ENCODE measurements at places on chromosomes 11 and 22.

DNA sequence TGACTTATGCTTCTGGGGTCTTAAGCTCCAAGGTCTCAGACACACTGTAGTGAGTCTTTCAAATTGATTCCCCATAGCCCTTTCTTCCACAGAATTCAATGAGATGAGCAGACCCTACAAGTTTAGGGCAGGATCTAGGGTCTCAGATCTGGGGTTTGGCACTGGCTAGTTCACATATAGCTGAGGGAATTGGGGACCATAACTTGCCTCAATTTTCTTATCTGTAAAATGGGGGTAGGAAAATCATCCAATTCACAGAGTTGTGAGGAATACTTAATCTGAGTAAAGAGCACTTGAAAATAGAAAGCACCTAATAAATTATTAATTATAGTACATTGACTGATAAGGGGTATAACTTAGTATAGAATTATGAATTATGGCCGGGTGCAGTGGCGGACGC lies 5.9 kb upstream of the CCDC117 start:
- no peak for DNase-seq

DNA sequence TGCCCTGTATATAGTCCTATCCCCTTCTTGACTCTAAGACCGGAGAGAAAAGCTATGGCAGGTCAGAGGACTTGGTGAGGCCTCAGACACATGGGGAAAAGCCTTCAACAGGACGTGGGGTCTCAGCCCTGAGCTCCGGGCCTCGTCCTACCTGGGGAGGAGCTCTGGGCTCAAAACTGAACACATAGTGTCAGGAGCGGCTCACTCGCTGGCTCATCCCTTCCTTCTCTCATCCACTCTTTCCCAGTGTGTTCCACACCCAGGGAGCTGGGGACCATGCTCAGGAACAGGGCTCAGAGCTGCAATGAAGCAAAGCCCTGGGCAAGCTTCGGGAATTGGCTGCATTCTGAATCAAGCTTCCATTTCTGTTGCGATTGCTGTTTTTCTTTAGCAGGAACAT lies 14.5 kb downstream of the ADAMTS15 start:
- no peak for DNase-seq

DNA sequence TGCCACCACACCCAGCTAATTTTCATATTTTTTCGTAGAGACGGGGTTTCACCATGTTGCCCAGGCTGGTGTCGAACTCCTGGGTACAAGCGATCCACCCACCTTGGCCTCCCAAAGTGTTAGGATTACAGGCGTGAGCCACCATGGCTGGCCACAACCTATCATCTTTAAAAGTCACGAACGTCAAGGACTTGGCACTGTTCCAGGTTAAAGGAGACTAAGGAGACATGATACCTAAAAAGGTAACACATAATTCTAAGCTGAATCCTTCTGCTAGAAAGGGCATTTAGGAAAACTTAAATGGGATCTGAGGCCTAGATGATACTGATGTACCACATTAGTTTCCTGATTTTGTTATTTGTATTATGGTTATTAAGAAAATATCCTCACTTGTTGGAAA lies 43.3 kb upstream of the SYT9 start:
- DNase-seq, result no peak

DNA sequence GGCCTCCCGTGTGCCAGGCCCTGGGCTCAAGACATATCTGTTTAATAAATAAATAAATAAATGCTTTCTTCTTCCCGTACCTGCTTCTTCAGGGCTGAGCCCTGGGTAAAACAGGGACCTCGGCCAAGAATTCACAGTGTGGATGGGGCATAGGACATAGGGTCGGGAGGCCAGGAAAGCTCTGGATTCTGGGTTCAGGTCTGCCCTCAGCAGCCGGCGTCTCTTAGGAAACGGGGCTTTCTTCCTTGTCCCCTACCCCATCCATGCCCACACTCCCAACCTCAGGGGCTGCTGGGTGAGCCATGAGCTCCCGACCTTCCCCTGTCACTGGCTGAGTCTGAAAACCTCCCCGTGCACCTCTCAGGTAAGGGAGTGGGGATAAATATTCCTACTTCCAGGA lies 55.7 kb upstream of the ALX4 start:
- DNase-seq, result no peak

- no peak for DNase-seq
Measured at GRCh38 chr11:65506772-65507505, 8.1 kb downstream of the MALAT1 start.

DNA sequence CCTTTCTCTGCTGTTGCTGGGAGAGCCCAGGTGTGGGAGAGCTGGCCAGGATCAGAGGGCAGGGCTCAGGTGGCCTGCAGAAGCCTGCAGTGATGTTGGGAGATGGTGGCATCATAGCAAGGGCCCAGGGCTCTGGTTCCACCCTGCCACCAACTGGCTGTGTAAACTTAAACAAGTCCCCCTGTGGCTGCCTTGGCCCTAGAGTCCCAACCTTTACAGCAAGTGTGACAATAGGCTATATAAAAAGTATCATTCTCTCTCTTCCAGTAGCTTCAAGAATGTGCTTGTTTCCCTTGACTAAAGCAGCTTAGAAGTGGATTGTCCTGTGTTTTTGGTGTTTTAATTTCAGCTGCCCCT lies 201.8 kb upstream of the E2F8 start:
- no peak for DNase-seq

GRCh38 chr11:77249427-77249826 lies 52.1 kb downstream of the GDPD4 start:
- DNase-seq, result no peak

DNA sequence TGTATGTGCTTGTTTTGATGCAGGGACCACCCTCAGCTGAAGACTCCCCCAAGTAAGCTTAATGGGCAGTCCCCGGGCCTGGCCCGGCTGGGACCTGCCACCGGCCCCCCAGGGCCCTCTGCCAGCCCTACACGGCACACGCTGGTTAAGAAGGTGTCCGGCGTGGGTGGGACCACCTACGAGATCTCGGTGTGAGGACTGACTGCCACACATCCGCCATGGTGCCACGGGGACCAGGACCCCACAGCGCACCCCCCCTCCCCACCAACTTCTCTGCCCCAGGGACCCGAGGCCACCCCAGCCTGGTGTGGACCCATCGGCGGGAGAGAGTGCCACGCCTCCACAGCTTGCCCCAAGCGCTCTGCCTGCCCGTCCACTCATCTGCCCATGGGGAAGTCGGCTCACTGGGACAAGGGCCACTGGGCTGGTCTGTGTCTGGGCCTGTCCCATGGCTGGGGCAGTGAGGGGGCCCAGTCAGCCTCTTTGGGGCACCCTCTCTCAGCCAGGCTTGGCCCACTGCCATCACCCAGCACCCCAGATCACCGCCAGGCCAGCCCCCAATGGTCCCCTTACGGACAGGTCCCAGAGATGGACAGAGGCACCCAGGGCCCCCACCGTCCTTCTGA lies 5.5 kb downstream of the CCDC188 start:
- DNase-seq, result no peak

DNA sequence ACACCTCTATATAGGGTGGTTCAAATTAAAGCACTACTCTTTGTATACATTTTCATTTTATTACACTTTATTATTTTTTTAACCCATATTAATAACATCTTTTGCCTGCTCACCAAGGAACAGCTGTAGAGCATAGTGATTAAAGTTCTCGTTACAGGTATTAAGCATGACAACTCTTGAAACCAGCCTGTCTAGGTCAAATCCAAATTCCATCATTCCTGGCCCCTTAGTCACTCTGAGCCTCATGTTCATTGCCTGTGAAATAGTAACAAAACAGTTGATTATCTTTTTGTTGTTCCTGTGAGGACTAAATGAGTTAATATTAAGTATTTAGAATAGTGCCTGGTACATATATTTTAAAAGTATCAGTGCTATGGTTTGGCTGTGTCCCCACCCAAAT lies 334.5 kb downstream of the RAB38 start:
- no peak for DNase-seq

DNA sequence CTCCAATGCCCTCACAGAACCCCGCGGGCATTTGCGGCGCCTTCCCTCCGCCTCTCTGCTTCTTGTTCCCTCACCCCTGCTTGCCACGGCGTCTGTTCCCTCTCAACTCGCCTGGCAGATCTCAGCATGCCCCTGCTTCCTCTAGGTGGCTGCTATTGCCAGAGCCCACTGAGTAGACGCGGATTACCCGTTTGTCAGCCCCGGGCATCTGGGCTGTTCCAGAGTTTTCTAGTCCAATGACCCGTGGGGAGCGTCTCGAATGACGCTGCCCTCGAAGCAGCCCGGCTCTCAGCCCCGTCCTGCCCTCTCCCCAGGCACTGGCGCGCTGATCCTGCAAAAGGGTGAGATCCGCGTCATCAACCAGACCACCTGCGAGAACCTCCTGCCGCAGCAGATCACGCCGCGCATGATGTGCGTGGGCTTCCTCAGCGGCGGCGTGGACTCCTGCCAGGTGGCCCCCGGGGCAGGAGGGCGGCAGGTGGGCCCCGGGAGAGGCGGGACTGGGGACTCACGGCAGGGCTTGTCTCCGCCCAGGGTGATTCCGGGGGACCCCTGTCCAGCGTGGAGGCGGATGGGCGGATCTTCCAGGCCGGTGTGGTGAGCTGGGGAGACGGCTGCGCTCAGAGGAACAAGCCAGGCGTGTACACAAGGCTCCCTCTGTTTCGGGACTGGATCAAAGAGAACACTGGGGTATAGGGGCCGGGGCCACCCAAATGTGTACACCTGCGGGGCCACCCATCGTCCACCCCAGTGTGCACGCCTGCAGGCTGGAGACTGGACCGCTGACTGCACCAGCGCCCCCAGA lies 49.7 kb downstream of the ST14 start:
- DNase-seq, result peak; percentile 21

- no peak for DNase-seq
Measured at GRCh38 chr11:87954476-87954875, 220.8 kb downstream of the RAB38 start.

GRCh38 chr11:77440678-77441077 lies 33.2 kb downstream of the PAK1 start:
- no peak for DNase-seq

GRCh38 chr22:30238136-30238535 lies 8.4 kb downstream of the LIF start:
- no peak for DNase-seq

DNA sequence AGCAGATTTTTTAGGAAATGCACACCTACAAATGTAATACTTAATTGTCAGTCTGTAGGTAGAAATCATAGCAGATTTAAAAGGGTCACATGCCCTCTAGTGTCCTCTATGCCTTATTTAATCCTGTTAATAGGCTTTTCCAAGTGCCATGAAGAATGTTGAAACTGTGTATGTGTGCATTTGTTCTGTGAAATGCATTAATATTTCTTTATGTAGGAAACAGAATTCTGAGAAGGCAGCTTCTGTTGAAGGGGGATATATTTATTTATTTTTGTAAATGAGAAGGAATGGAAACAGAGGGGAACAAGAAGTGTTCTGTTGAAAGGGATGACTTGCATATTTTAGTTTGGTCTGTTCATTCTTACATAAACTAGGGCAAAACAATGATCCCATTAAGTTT lies 51.0 kb downstream of the SVIP start:
- DNase-seq, result no peak

- no peak for DNase-seq
Measured at GRCh38 chr11:44130751-44131150, 35.3 kb downstream of the EXT2 start.

DNA sequence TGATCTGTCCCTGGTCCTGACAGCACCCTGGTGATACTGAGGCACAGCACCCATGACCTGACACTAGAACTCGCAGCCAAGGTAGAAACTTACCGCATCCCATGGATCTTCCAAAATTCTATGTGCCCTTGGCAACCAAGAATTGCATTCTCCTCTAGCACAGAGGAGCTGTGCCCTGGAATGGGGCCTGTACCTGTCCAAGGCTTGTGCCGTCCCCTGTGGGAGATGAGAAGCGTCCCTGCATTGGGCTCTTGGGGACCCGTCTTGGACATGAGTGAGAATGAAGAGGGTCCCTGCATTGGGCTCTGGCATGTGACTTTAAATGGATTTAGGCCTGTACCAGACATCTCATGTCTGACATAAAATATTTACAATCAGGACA lies 67.1 kb downstream of the GGTLC2 start:
- no peak for DNase-seq

- DNase-seq, result no peak
Measured at GRCh38 chr11:59901306-59901705, 22.7 kb downstream of the OOSP3 start.

GRCh38 chr11:114311946-114312345 lies 15.7 kb downstream of the NNMT start:
- DNase-seq, result no peak

GRCh38 chr11:103683576-103683975 lies 352.9 kb upstream of the DDI1 start:
- DNase-seq, result no peak

DNA sequence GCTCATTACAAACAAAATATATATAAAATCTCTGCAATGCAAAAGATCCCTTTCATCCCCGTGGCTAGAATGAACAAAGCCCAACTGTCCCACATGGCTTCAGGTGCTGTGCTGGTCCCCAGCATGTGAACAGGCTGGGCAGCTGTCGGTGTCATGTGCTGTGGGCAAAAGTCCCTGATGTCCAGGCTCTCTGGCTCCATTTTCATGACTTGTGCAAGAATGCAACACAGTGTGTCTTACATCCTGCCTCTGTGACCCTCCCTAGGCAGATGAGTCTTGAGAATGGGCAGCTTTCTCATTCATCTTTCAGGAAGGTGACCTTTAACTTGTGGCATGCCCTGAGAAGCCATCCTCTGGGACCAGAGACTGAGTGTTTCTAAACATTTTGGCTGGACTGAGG lies 14.5 kb downstream of the GUCD1 start:
- DNase-seq, result no peak

DNA sequence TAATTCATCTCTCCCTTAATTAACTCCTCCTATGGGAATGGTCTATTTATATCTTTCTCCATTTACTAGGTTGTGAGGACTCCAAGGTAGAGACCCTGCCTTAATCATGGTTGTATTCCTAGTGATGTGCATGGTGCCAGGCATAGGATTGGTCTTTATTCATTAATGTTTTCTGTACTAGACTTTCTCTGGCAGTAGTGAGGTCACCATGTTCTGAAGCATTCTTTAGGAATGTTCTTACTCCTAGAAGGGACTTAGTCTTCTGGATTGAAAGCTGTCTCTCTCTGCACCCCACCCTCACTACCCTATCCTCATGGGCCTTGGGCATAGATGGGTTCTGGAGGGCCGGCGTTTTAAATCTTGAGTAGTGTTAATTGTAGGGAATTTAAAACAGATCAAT lies 10.6 kb upstream of the INSC start:
- no peak for DNase-seq

DNA sequence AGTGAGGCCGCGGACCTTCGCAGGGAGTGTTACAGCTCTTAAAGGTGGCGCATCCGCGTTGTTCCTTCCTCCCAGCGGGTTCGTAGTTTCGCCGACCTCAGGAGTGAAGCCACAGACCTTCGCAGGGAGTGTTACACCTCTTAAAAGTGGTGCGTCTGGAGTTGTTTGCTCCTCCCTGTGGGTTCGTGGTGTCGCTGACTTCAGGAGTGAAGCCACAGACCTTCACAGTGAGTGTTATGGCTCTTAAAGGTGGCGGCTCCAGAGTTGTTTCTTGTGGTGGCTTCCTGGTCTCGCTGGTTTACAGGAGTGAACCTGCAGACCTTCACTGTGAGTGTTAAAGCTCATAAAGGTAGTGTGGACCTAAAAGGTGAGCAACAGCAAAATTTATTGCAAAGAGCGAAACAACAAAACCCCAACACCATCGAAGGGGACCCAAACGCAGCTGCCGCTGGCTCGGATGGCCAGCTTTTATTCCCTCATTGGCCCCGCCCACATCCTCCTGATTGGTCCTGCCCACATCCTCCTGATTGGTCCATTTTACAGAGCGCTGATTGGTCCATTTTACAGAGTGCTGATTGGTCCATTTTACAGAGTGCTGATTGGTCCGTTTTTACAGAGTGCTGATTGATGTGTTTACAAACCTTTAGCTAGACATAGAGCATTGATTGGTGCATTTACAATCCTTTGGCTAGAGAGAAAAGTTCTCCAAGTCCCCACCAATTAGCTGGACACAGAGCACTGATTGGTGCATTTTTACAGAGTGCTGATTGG lies 1.2 kb upstream of the TMEM45B start:
- DNase-seq, result no peak
